ENCODE measurements at places on chromosomes 11 and 22.

DNA sequence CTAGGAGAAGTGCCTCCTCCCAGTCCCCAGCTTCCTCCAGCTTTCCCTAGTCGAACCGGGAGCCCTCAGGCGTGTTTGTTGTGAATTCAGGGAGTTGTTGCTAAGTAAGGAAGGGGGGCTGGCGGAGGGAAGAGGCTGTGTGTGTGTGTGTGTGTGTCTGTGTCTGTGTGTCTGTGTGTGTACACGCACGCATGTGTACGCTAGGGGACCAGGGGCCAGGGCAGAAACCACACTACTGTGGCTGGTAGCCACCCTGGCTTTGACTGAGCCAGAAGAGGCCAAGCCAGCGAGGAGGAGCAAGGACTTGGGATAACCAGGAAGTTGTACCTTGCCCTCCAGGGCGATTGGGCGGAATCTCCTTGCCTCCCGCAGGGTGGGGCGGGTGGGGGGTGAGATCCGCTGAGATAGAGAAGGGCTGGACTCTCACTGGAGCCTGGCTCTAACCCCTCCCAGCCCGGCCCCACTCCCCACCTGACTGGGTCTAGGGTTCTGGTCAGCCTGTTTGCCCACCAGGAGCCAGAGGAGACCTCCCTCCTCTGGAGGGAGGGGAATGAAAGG, 7.5 kb downstream of the BCL9L start:
- DNase-seq, result peak; percentile 83

- peak; percentile 5 for DNase-seq
Measured at GRCh38 chr11:93340223-93340622, 9.7 kb downstream of the DEUP1 start.

DNA sequence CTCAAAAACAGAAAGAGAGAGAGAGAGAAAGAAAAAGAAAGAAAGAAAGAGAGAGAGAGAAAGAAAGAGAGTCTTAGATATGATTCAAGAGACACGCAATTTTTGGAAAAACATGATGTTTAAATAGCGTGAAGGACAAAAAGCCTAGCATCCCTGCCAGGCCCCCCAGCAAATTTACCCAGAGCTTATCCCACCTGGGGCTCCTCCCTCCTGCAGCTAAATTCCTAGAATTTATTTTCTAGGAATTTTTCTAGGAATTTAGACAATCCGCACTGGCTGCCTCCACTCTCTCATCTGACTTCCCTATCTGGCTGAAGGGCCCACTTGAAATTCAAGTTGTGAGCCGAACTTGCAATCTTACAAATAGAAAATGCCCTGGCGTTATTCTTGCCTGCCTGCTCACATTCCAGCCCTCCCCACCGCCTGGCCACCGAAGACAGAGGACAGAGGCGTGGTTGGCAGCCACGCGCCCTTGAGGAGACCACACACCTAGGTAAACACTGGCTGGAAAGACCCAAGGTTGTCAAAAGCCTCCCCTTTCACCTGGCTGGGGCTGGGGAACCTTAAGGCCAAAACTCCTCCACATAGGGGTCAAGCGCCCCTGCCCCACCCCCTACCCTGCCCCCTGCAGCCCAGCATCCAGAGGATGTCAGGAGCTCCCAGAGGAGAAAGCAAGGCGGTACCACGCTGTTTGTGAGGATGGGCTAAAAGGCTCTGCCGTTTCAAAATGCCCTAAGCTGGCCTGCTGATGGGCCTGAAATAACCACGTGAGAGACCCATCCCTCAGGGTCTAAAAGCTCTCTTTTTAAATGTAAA, 42.2 kb downstream of the AHNAK start:
- no peak for DNase-seq

DNA sequence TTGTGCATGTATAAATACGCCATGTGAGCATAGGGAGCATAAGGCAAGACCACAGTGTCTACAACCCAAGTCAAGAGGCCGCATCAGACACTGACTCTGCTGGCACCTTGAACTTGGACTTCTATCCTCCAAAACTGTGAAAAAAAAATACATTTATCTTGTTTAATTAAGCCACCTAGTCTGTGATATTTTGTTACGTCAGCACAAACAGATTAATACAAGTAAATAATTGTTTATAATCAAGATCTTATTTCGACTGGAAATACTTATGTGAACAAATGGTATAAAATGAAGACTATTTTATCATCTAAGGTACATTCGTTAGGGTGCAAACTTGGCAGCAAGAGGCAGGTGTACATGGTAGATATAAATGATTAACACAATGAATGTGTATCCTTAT, 599.3 kb upstream of the LRRC4C start:
- no peak for DNase-seq

DNA sequence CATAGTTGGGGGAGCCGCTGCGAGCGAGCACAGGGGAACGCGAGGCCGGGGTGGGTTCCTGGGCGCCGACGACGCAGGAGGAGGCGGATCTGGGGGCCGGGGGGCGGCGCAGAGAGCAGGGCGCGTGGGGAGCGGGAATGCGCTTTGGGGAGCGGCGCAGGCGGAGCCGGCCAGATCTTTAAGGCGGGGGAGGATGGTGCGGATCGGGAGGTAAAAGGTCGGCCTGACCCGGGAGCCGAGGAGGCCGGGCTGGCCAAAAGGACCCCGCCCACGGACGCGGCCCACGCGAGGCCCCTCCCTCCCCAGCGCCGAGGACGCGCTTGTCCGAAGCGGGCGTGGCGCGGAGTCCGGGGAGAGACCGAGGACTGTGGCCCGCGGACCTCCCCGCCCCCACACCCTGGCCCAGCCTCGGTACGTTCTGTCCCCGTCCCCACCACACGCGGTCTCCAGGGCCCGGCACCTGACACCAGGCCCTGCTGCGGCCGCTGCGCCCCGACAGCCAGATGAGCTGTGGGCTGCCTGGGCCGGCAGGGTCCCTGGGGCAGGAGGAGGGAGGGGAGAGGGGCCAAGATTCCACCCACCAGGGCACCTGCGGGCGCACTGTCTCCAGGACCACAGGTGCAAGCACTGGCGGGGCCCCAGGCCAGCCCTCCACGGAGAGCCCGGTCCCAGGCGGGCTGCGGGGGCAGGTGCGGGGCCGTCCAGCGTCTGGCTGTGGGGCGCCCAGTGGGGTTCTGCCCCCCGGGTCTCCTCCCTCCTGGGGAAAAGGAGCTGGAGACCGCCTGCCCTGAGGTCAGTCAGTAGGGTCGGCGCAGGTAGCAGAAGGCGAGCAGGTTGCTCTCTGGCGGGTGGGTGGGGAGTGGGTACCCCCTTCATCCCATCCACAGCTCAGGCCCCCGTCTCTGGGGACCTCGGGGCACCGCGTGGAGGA, 10.9 kb downstream of the PIM3 start:
- no peak for DNase-seq

GRCh38 chr22:43772831-43773230, 39.3 kb downstream of the EFCAB6 start:
- DNase-seq, result no peak

DNA sequence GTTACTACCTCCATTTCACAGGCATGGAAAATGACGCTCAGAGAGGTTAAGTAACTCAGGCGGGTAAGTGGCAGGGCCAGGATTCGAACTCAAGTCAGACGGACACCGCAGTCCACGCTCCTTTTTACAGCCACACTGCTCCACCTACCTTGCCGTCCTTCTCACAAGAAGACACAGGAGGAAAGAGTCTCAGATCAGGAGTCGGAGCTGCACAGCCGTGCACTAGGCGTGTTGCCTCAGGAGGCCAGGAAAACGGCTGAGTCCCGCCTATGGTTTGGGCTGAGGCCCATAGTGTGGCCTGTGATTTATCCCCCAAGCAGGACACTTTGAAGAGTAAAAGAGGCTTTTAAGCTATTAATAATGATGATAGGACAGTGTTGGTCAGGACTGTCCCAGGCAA, 44.7 kb upstream of the CD5 start:
- DNase-seq, result no peak

GRCh38 chr11:45605051-45605450, 60.4 kb downstream of the CHST1 start:
- peak; percentile 40 for DNase-seq

GRCh38 chr22:19942157-19943081, 801 bp upstream of the TXNRD2 start:
- DNase-seq, result peak; percentile 60

GRCh38 chr22:42799061-42799460, 58.0 kb downstream of the ARFGAP3 start:
- DNase-seq, result no peak

GRCh38 chr22:36456464-36456845, 25.0 kb downstream of the TXN2 start:
- no peak for DNase-seq

DNA sequence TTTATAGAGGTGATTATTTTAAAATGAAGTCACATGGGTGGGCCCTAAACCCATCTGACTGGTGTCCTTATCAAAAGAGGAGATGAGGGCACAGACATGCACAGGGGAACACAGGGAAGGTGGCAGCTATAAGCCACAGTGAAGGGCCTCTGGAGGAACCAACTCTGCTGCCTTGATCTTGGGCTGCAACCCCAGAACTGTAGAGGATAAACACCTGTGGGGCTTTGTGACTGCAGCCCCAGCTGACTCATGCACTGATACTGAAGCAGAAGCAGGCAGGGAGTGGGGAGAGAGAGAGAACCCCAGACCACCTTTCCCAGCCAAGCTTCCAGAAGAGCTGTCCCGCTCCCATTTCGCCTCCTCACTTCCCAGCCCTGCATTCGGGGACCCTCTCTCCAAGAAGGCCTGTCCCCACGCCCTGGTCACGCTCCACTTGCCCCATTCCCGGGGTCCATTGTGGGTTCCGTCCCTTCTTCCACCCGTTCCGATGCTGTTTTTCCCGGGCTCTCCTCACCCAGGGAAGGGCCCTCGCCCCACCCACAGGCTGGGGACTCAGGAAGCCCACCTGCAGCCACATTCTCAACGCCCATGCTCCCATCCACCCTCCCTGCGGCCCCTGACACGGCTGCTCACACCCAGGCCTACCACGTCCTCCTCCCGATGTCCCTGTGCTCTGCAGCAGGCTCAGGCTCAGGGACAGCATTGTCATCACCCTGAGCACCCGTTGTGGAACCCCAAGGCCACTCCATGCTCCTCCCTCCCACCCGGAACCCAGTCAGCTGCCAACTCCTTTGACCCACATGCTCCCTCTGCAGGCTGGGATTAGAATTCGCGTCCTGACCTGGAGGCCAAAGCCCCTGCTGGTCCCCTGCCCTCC, 90.8 kb upstream of the SHANK2 start:
- DNase-seq, result no peak

DNA sequence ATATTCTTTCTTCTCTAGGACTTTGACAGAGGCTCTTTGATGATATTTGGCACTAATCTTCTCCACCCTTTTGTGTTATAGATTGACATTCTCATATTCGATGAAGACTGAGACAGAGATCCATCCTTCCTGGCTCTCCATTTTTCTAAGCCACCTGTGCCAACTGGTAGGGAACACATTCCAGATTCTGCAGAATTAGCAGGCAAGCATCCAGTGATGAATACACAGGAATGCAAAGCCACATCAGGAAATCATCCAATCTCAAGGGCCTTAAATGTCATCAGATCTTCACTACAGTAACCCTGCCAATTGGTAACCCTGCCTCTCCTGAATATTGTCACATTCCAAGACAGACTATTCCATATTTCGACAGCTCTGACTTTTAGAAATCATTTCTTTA, 718.4 kb upstream of the API5 start:
- no peak for DNase-seq

- DNase-seq, result no peak
Measured at GRCh38 chr11:35550374-35551036, 25.1 kb upstream of the PAMR1 start.

- DNase-seq, result no peak
Measured at GRCh38 chr11:64717268-64717578, 5.8 kb downstream of the NRXN2 start.

DNA sequence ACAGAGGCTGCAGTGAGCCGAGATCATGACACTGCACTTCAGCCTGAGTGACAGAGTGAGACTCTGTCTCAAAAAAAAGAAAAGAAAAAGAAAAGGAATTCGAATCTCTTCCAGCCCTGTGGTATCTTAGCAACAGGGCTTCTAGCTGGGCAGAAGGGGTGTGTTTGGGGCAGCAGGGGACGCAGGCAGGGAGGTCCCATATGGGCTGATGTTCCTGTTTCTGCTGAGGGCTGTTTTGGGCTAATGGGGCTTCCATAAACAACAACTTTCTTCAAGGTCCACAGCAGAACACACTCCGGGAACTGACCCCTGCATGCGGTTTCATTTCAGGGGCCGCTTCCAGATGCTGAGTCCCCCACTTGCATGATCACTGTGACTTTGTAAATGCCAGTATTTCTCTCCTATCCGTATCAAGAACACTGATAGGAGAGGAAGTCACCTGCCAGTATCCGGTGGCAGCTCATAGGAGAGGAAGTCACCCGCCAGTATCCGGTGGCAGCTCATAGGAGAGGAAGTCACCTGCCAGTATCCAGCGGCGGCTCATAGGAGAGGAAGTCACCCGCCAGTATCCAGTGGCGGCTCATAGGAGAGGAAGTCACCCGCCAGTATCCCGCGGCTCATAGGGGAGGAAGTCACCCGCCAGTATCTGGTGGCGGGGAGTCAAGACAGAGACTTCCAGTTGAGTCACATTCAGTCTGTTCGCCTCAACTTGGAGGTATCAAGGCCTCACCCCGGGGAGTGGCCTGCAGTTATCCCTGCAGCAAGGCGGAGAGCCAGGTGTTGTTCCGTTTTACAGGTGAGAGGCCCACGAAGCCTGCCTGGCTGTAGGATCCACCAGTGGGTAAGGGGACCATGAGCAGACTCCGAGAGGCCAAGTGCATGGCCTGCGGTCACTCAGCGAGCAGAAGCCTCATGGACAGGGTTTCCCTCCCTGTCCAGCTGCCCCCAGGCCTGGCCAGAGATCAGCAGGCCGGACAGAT, 8.3 kb upstream of the FGF19 start:
- no peak for DNase-seq

DNA sequence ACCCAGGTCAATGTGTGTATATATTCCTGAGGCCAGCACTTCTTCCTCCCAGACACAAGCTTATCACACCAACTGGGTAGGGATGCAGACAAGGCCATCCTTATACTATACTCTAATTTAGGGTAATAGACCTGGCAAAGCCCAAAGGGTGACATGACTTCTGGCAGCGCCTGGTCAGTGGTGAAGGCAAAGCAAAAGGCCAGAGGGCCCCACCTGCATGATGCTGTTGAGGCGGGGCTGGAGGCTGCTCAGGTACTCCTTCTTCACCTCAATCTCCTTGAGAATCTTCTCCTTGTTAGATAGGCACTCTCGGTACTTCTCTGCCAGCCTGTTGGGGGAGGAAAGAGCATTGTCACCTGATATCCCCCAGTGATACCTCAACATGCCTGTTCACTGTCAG, 17.1 kb downstream of the THOC5 start:
- DNase-seq, result no peak

Measured in right lung (tissue), 10 donors.